ENCODE measurements at places on chromosomes 16 and 17. TPM values are rescaled to one million over a fixed set of nuclear protein-coding genes. Genes with fewer than 3 reads are reported as not detected.

The TBC1D3C gene
- total RNA-seq: not detected

The TEKT5 gene
- total RNA-seq: not detected

The TP53TG3F gene
- total RNA-seq: not detected

The CIBAR2 gene
- total RNA-seq: not detected

The HID1 gene
- total RNA-seq: 41.4 TPM

The GALK1 gene
- total RNA-seq: 47.0 TPM

The ENPP7 gene
- total RNA-seq: not detected

The ALDOA gene
- 1,029 TPM for total RNA-seq
